Activated T-cell treated with anti-CD3 and anti-CD28 coated beads for 24 hours (primary cell): ENCODE measurements at places on chromosomes 4 and X.

GRCh38 chr4:42676066-42676951, 19.4 kb upstream of the ATP8A1 start:
- no peak for DNase-seq

GRCh38 chr4:119000400-119000799, 111.7 kb downstream of the SYNPO2 start:
- no peak for DNase-seq

DNA sequence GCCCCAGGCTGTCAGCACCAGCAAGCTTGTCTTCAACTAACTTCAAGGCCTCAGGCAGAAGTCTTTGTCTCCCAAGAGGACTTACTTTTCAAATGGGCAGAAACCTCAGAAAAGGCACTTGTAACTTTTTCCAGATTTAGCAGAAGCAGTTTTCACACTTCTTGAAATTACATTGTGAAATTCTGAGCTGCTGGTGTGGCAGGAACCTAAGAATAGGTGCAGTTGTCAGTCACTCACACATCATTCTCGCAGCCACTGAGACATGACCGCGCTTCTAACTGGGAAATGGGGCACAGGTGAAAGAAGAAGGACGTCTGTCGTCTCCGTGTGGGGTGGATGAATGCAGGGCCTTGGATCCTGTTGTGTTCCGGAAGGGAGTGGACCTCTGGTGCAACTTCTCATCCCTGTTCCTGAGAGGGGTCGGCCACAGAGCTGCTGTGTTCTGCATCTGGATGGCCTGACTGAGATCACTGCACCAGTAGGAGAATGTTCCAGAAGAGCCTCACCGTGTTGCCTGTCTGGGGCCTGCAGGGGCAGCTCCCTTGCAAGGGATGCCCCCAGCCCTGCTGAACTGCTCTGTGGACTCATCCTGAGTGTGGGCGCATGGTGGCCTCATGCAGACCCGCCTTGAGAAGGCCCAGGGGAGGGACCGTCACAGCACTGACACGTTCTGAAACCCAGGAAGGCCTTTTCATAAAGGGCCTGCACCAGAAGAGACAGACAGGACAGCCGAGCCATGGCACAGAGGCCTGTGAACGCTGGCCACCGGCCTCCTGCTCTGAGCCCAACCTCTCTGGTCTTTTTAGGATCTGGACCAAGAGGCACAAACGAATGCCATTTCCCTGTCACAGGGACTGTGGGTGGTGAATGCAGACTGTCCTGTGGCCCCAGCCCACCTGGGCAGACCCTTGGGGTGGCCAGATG, 18.7 kb downstream of the NAT8L start:
- DNase-seq = no peak

GRCh38 chr4:80201252-80202151, 4.2 kb downstream of the PRDM8 start:
- DNase-seq = peak; percentile 54

DNA sequence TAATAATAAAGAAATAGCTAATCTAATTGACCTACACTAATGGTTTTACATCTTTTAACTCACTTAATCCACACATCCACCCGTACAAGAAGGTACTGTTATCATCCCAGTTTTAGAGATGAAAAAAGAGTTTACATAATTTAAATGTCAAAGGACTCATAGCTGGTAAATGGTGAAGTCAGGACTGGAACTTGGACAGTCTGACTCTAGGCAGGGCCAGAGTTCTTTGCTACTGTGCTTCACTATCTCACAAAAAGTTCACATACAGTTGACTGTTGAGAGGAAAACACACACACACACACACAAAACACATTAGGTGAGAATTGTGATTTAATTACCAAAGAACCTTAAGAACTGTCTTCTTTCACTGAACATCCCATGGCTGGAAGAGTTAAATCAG, 71.2 kb upstream of the PRSS48 start:
- no peak for DNase-seq

DNA sequence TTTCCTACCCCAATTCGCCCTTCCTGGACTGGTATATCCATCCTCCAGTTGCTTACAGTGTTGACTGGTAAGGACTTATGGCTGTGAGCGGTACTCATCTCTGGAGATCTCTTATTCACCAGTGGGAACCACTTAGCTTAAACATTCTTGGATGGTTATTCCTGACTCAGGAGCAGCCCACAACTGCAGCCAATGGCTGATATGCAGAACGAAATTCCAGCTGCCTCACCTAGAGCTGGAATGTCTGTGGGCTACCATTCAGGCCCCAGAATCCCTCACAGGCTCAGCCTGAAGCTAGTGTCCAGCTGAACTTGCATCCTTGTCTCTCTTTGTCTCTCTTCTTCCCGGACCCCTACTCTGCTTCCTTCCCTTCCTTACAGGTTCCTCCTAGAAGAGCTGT, 138.9 kb upstream of the SMIM31 start:
- no peak for DNase-seq

DNA sequence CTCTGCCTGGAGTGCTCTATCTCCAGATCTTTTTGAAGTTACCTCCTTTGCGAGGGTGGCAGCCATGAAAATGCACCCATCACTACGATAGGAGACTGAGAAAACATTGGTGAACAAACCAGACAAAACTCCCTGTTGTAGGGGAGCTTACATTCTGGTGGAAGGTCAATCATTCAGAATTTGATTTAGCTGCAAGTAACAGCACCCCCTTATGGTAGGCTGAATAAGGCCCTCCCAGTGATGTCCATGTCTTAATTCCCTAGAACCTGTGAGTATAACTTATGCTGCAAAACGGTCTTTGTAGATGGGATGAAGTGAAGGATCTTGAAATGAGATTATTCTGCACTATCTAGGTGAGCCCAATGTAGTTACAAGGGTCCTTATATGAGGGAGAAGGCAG, 5.6 kb upstream of the TEC start:
- no peak for DNase-seq

DNA sequence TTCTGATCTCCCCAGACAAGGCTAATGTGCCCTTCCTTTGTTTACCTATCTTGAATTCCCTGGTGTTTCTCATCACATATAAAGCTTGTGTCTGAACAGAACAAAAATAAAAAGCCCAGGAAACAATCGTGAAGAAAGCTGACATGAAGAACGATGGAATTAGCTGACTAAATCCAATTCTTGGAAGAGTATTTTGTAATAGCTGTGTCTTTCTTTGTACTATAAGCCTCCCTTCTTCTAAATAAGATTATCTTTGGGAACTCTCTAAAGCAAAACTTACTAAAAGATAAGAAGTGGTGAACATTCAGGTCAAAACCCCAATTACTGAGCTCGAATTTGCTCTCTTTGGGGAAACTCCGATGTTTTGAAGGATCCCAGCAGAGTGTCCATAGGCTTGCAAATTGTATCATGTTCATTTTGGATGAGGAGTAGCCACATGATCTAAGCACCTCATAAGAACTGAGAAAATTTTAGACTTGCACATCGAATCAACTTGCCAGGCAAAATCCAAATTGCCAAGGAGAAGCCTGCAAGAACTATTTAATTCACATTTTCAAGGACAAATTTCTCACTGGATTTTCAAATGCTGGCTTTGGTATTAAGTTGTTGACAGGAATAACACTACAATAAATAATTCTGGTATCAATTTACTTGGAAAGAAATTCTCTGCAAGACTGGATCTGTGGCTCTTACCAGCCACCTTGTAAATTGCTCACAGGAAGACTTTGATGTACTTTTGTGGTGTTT, 106.2 kb downstream of the LNX1 start:
- no peak for DNase-seq

DNA sequence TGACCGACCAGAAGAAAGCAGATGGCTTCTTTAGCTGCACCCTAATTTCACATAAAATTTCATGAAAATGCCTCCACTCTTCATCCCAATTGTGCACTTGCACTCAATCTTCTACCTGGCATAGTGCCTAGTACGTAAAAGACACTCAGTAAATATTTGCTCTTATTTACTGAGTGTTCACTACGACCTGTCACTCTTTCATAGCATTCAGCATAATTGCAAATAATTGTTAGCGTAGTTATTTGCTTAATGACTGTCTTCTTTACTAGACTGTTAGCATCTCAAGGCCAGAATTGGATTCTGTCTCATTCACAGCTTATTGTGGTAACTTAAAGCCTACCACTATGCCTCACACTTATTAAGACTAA, 130.2 kb downstream of the ENOX2 start:
- no peak for DNase-seq

- DNase-seq = no peak
These were observed 1.2 kb downstream of the METAP1 start for GRCh38 chr4:98996765-98997068.

- DNase-seq = peak; percentile 15
These were observed 563.1 kb downstream of the INPP4B start for GRCh38 chr4:142282870-142283431.

DNA sequence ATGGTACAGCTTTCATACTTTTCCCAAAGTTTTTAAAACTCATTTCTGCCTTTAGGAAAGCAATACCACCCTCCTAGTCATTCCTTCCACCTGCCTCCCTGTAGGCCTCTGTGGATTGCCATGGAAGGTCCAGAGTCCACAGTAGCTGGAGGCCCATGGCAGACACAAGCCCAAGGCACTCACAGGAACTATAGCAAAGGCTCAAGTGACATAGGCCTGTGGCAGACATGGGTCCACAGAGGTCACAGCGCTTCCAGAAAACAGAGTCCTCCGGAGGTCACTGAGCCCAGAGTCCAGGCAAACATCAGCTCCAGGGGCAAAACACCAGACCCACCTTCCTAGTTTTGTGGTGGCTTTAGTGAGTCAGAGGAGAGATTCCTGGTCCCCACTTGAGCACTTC, 147.6 kb upstream of the ATP6AP2 start:
- no peak for DNase-seq

- no peak for DNase-seq
These were observed 38.9 kb downstream of the IGFBP7 start for GRCh38 chr4:57071326-57071725.

- DNase-seq = no peak
These were observed 141.8 kb upstream of the EDNRA start for GRCh38 chr4:147339100-147339499.

DNA sequence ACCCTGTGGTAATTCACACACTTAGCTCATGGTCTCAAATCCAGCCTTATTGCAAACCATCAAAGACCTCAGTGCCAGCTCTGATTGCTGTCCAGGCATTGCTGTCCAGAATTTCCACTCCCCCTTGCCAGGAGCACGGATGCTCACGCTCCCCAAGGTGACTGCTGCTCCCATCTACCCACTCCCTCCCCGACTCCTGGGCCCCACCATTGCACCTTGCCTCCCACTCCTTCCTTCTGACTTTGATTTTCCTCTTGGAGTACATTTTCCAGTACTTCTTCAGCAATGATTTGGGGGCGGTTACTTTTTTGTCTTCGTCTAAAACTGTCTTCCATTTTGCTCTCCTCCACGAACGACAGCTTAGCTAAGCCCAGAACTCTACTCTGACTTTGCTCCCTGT, 11.5 kb downstream of the ZFYVE28 start:
- DNase-seq = no peak

DNA sequence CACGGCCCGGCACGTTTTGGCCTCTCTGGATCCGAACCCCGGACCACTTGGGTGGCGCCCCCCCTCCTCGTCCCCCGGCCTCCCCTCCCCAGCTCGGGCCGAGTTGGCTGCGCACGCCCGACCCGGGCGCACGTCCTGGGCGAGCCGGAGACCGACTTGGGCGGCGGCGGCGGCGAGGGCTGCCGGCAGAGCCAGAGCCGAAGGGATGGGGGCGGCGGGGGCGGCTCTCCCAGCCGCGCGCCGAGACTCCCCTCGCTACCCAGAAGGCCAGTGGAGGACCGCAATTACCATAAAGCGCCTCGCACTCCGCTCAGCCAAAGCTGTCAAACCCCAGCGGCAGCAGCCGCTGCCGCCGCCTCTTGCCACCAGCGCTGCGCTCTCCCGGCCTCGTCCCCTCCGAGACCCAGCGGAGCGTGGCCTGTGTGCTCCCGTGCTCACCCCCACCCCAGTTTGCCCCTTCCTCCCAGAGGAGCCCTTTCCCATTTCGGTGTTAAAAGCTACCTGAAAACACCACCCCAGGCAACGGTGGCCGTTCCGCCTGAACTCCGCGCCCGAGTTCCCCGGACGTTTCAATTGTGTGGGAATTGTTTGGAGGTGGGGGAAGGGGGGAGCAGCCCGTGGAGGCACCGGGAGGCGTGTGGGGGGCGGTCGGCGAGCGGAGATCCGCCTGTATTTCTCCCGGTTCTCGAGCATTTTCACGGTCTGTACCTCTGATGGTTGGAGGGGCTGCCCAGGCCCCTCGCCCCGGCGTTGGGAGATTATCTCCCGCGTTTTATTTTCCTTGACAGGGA, 701 bp upstream of the BCOR start:
- DNase-seq = no peak

- no peak for DNase-seq
These were observed 42.1 kb upstream of the CENPU start for GRCh38 chr4:184775854-184776555.

- DNase-seq = no peak
These were observed 114.2 kb downstream of the COMMD8 start for GRCh38 chr4:47349326-47349725.

GRCh38 chr4:158530381-158530780, 8.7 kb downstream of the RXFP1 start:
- DNase-seq = no peak

DNA sequence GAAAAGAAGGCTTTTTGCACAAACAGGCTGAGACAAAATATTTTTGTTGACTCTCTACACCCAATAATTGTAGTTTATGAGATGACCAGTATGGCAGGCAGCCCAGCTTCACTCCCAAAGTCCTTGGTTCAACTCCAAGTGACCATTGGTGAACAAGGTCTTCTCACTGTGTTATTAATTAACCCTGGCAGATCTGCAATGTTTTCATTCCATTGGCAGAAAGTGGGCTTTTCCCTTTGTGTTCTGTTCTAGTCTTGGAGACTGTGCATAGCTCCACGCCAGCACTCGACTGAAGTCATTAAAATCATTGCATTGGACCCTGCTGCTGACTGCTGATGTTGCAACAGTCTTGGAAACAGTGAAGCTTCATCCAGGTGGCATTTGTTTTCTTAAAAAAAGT, 277.3 kb upstream of the HAND2 start:
- no peak for DNase-seq

GRCh38 chr4:99071159-99071558, 17.4 kb downstream of the ADH5 start:
- DNase-seq = no peak

- no peak for DNase-seq
These were observed 54.1 kb downstream of the TLR10 start for GRCh38 chr4:38728631-38729141.

DNA sequence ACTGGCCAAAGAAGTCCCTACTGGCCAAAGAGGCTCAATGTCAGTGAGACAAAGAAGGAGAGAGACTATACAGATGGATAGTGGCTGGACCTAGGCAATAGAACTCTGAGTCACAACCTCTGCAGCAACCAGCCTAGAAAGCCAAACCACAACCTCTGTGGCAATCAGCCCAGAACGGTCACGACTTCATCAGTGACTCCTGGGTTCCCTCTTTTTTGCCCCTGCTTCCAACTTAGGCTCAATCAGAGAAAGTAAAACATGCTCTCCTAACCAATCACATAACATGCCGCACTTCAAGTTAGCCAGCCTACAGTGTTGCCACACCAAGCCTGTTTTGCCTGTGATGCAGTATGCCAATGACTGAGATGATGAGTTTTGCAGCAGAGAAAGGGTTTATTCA, 203.4 kb downstream of the ANAPC10 start:
- DNase-seq = no peak

GRCh38 chr4:105978684-105979296, 83.5 kb downstream of the NPNT start:
- DNase-seq = no peak

- no peak for DNase-seq
These were observed 679.1 kb downstream of the TRIML1 start for GRCh38 chr4:188818300-188818699.

GRCh38 chrX:115630204-115630603, 69.2 kb downstream of the PLS3 start:
- no peak for DNase-seq

GRCh38 chrX:132187451-132187850, 31.8 kb downstream of the RAP2C start:
- no peak for DNase-seq
